Left forelimb (tissue), 1 donor: ENCODE measurements at places on chromosomes 2 and 18.

DNA sequence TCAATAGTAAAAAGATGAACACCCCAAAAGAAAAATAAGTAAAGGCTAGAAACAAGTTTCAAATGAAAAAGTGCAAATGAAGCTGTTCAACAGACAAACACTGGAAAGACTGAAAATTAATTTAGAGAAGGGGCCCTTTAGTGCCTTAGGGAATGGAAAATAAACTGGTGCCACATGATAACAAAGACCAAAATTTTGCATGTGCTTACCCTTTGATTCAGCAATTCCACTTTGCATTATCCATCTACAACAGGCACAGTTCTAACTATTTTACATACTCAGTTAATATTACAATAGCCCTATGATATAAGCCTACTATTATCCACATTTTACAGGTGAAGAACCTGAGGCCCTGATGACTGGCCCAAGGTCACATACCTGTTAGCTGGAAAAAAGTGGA lies 183.9 kb downstream of the NBAS start:
- DNase-seq = no peak

- peak; percentile 55 for DNase-seq
Observed at GRCh38 chr2:239778861-239779558, 246.1 kb downstream of the NDUFA10 start.

- no peak for DNase-seq
Observed at GRCh38 chr2:64133828-64134227, 10.4 kb downstream of the PELI1 start.

GRCh38 chr2:70011335-70011734 lies 49.9 kb upstream of the ASPRV1 start:
- no peak for DNase-seq

DNA sequence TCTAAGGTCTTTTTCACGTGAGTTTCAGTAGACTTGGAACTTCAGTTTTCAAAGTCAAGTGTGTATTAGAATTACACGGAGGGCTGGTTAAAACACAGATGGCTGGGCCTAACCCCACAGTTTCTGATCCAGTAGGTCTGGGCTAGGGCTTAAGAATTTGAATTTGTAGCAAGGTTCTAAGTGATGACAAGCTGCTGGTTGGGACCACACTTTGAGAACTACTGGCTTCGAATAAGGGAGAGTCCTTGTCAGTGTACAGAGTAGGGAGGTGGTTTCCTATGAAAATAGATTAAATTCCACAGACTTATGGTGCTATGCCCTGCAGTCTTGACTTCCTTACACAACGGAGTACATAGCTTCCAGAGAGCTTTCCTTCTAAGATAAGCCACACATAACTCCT lies 4.5 kb downstream of the RHOB start:
- DNase-seq = peak; percentile 64

DNA sequence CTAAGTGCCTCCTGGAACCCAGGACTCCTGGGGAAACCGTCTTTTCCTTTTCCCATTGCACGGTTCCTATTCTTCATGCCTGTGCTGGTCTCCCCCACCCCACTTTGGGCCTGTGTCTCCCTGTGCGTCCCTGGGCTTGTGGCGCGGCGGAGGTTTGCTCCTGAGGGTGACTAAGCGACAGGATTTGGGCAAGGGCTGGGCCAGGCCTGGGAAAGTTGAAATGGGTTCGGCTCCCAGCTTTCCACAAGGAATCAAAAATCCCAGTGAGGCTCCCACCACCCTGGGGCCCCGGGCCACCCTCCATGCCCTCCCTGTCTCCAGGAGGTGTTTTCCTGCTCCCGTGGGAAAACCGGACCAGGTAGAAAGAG lies 197.6 kb downstream of the NDUFA10 start:
- DNase-seq = peak; percentile 61
